Stimulated activated CD4-positive, alpha-beta T cell treated with anti-CD3 and anti-CD28 coated beads, Interleukin-4, amount 100 ng/mL, for 4 hours (primary cell): ENCODE measurements at places on chromosomes 12 and 14.

DNA sequence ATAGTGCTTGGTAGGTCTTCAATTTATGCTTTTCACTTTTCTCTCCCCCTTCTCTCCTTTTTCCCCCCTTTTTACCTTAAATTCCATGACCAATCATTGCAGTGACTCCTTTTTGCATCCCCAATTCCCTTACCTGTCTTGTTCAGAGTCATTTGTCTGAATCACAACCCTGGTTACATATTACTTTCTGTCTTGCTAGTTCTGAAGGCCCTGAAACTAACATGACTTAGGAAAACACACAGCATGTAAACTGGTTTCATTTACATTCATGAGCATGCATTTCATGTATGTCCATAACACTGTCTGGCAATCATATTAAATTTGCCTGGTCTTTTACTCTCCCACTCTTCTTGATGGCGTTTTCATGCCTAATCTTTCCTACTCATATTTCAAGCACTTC lies 20.3 kb upstream of the FOXG1 start:
- no peak for DNase-seq

DNA sequence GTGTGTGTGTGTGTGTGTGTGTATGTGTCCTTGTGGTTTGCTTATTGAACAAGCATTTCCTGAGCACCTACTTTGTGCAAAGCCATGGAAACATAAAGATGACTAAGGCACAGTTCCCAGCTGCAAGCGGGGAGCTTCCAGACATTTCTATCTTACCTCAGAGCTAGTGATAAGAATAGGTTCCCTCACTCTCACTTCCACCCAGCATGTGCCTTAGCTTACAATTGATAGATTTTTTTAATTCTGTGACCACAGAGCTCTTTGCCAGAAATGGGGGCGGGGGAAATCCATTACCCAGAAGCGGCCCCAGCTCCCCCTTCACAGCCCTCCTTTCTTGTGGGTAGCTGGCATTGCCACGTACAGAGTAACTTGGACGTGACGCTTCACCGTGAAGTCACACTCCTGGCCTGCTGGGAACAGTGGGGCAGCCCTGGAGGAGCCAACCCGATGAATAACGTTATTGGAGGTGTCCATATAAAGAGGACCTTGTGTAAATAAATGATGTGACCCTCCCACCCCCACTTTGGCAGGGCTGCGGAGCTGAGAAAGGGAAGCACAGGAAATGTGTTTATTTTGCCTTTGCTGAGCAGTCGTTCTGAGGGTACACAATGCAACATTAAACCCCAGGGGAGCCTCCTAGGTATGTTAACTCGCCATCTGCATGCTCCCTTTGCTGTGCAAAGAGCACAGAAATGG lies 238.9 kb downstream of the CHST11 start:
- peak; percentile 83 for DNase-seq

- DNase-seq: no peak
Measured at GRCh38 chr14:81802341-81802740, 268.7 kb upstream of the SEL1L start.

DNA sequence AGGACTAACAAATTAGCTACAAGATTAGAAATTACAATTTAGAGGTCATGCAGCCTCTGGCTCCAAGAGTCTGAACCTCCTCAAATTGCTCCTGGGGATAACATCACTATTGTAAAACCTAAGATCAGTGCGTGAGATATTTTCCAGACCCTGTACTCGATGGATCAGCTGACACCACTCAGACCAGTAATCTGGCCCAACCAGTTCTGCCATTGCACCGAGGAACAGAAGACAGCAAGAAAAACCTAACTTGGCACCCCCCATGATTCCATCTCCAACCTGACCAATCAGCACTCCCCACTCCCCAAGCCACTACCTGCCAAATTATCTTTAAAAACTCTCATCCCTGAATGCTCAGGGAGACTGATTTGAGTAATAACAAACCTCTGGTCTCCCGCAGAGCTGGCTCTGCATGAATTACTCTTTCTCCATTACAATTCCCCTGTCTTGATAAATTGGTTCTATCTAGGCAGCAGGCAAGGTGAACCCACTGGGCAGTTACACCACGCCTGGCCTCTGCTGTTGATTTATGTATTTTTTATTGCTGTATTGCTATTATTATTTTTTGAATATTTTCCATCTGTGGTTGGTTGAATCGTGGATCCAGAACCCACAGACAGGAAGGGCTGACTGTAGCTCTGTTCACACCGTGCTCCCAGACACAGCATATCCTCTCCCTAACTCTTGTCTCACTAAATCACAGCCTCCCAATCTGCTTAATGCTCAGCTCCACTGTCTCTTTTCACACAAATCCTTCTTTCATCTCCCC lies 9.2 kb downstream of the HEBP1 start:
- DNase-seq: no peak
